ENCODE measurements at places on chromosomes 1 and 21.

- no peak for DNase-seq
These were observed 81.5 kb upstream of the LPGAT1 start for GRCh38 chr1:211912038-211912437.

- no peak for DNase-seq
These were observed 62.1 kb downstream of the PIK3R3 start for GRCh38 chr1:46070164-46070814.

- no peak for DNase-seq
These were observed 10.4 kb downstream of the MTHFR start for GRCh38 chr1:11795238-11795890.

DNA sequence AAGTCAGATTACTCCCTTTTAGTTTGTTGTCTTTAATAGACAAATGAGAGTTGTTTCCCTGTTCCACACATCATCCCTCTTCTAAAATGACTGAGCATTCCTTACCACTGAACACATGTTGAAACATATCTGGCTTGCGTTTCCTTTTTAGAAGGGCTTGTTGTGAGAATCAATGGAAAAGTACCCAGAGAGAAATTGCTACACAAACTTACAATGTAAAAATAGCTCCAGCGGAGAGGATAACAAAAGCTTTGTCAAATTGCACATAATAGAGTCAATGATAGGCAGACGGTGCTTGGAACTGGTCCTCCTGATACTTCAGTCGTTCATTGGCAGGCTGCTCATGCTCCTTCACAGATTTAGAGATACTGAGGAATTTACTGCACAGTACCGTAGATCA lies 123.9 kb downstream of the CYYR1 start:
- DNase-seq = no peak

Measured in kidney epithelial cell (primary cell).